ENCODE measurements at places on chromosomes 6 and 20.
A peak's percentile ranks its signal among the peaks of the same experiment; 100 is the strongest.

DNA sequence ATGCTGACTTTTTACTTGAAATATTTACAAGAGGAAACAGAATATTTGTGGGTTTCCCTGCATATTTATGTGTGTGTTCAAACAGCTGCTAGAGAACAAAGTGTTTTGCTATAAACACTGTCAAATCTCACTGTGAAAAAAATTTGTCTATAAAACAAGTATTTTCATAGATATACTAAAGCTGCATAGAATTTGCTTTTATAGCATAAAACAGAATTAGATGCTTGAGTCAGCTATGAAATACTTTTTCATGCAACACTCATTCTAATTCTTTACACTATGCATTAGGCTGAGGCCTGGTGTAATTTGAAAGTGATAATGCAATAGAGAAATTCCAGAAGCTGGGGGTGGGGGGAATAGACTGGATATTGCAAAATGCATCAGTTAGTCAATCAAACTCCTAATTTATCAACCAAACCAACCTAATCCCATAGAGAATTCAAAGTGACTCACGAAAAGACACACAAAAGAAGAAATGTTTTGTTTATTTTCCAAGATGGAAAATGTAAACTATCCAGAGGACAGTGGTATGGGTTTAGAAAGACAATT, 148.2 kb downstream of the LAMA2 start:
- no peak for DNase-seq

GRCh38 chr6:111566873-111567517, 38.7 kb downstream of the TRAF3IP2 start:
- DNase-seq, result no peak

GRCh38 chr6:4687989-4688947, 87.9 kb upstream of the CDYL start:
- DNase-seq, result peak; percentile 38

DNA sequence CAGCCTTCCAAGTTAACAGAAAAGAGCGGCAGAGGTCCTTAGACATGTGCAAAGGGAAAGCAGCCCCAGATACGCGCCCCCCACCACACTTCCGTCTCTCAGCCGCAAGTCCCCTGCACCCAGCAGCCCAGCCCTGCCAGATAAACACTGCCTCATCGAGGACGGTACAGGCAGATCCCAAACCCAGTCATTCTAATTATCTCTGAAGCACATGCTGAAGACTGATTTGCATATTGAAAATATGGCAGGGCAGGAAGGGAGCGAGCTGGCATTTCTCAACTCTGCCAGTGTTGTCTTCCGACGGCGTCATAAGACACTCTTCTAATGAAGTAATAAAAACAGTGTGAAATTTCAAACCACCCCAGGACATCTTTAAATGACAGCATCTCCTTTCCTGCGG, 122.8 kb upstream of the CDH4 start:
- no peak for DNase-seq

DNA sequence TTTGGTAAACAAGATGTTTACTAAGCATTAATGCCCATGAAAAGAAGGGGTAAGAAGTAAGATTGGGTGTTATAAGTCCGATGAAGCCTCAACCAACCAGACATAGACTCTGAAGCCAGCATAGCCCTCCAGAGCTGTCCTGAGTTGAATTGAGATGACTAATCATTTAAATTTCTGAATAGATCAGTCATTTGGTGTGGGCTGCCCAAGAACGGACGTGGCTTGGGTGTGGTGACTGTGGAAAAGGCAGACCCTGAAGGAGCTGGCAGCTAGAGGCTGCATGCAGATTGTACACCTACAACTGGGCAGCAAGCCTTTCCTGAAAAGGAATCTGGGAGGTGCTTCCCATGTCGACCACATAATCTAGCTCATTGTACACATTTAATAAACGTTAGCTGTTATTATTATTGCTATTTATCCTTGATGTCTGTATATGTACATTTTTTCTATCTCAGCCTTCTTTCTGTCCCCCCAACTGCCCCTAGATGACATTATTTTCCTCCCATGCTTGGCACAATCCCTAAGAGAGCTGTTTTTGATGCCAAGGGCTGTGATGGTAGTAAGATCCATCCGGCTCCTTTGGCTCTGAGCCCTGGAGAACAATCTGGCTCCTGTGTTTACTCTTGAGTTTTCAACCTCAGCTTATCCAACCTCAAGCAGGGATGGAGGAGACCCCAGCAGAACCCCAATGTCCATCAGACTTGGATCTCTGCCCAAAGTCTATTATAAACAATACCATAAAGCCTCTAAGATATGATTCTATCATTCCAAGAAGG, 57.6 kb upstream of the JAG1 start:
- DNase-seq, result no peak
